Kidney glomerular epithelial cell (primary cell): ENCODE measurements at places on chromosomes 12 and 14.

GRCh38 chr12:120032242-120032641, 43.2 kb downstream of the BICDL1 start:
- DNase-seq, result no peak

GRCh38 chr14:75626396-75626795, 34.3 kb downstream of the ERG28 start:
- no peak for DNase-seq

DNA sequence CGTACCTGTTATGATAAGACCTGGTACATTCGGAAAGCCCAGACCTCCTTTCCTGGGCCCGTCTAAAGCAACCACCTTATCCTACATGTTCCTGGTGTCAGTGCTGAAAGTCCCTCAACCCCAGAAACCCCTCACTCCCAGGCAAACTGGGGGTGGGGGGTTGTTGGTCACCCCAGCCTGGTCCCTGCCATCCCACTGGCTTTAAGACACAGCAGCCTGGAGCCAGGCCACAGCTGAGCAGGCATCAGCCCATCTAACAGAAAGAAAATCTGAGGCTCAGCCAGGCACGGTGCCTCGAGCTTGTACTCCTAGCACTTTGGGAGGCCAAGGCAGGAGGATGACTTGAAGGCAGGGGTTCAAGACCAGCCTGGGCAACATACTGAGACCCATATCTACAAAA, 4.5 kb downstream of the SELPLG start:
- no peak for DNase-seq

DNA sequence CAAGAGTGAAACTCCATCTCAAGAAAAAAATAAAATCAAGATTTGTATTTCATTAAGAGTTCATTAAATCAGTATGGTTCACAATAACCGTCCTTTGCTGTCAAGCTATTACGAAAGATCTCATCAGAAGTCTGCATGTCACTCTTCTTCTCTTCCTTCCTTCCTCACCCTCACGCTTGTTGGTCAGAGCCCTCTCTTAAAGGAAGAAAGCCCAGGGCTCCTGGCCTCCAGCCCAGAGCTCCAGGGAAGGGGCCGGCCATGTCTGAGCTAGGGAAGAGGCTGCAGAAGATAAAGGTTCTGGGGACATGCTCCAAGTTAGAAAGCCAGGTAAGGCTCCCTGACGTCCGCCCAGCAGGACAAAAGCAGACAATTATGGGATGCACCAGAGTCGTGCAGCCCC, 43.1 kb upstream of the DLK1 start:
- no peak for DNase-seq

DNA sequence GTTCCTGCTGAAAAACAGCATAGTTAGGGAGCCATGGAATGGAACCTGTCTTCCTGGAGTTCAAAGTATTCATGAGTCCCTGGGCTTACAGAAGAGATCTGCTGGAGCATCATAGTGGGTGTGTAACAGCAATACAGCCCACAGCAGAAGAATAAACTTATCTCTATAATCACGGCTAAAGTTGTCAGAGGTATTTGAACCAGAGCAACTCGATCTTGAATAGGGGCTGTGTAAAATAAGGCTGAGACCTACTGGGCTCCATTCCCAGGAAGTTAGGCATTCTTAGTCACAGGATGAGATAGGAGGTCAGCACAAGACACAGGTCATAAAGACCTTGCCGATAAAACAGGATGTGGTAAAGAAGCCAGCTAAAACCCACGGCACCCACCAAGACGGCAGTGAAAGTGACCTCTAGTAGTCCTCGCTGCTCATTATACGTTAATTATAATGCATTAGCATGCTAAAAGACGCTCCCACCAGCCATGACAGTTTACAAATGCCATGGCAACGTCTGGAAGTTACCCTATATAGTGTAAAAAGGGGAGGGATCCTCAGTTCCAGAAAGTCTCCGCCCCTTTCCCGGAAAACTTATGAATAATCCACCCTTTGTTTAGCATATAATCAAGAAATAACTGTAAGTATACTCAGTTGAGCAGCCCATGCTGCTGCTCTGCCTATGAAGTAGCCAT, 223.4 kb downstream of the PCNX1 start:
- DNase-seq, result no peak

GRCh38 chr14:95045836-95046430, 111.4 kb downstream of the DICER1 start:
- DNase-seq, result no peak

DNA sequence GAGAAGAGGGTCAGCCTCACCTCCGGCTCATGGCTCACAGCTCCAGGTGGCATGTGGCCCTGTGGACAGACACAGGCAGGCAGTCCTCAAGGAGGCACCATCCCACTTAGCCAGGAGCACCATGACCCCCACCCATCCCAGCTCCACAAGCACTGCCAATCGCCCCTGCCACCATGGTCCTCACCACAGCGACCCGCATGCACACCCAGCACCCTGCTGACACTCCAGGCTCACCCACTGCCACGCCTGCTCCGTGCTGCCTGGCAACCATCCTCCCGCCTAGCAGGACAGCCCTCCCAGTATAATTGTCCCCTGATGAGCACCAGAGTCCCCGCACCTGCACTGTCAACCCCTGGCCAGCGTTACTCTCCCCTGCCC, 50.9 kb downstream of the TRPV4 start:
- DNase-seq, result no peak

- DNase-seq, result no peak
These were observed 15.1 kb downstream of the AVIL start for GRCh38 chr12:57803319-57803893.

DNA sequence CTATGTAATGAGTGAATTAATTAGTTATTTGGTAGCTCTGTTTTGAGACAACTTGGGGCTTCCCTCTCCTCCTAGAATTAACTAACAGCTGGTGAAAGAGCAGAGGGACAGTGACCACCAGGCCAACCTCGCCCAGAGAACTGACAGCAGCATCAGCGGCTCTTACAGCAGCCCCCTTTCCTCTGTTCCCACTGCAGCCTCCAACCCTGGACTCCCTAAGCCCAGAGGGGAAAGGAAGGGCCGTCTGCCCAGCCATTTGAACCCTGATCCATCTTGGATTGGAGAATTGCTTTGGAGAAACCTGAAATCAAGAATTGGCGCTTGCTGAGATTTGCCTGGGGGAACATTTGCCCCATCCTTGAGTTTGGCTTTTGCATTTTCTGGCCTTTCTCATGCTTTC, 45.5 kb downstream of the B4GALNT3 start:
- DNase-seq, result no peak
